ENCODE measurements at places on chromosomes 11 and 22.

GRCh38 chr11:69537126-69537525 lies 55.7 kb downstream of the LINC01488 start:
- no peak for DNase-seq

DNA sequence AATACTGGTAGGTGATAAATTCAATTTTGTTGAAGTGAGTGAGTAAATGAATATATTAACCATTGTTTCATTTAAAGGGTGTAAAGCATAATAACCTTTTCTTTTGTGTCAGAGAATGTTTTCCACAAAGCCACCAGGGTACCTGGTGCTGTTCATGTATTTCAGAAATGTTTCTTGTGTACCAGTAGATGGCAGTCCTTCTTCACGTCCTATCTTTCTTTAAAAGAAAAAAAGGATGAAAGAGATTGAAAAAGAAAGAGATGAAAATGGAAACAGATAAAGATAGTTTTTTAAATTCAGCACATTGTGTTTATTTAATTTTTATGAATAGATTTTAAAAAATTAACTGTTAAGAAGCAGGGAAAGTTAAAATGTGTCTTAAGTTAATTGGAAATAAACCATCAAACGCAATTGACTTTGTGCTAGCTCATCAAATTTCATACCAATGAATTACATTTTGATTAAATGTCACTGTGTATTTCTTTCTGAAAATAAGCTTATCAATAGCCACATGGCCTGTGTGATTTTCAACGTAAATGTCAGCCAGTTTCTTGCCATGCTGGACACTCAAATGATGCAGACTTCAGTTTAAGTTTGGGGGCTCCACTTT lies 65.5 kb upstream of the CHORDC1 start:
- no peak for DNase-seq

GRCh38 chr11:57480409-57481137 lies 20.2 kb downstream of the RTN4RL2 start:
- peak; percentile 12 for DNase-seq

DNA sequence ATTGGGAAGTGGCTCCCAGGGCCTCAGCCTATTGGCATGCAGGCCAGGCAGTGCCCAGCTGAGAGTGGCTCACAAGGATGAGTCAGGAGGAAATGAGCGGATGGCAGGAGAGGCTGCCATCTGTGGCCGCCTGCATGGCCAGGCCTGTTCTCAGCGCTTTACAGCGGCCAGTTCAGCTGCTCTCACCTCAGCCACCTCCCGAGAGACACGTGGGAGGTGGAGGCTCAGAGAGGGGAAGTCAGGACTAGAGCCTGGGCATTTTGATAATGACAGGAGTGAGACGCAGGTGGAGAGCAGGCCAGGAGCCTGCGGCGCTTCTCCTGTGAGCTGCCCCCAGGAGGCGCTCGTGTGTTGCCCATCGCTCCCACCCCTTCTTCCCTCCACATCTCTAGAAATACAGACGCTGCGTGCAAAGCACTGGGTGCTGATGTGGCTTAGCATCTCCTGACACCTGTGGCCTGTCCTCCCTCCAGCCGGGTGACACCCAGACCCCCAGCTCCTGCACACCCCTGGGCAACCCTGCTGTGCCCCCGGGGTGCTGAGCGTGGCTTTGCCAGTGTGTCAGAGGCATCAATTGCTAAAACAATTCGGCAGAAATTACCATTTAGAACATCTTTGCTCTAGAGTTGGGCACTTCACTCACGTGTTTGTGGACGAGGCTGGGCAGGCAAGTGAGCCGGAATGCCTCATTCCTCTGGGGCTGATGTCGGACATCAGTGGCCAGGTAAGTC lies 21.4 kb upstream of the PANX2 start:
- no peak for DNase-seq

GRCh38 chr11:29641201-29641600 lies 375.6 kb downstream of the KCNA4 start:
- no peak for DNase-seq

- peak; percentile 30 for DNase-seq
Observed at GRCh38 chr11:590997-591396, 14.7 kb downstream of the PHRF1 start.

DNA sequence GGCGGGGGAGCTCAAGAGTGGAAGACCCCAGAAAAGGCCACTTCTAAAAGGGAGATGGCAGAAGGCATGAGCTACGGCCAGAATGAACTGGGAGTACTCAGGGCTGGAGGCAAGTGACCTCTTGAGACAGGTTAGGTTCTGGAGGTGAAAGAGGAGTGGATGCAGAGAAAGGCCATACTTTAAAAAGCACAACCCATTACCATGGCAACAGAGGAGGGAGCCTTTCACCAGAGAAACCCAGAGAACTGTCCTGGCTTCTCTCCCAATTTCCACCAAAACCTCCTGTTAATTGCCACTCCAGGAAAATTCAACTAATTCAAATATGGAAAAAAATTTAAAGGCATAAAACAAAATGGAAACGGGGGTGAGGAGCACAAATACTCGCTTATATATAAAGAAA lies 15.8 kb downstream of the A4GALT start:
- DNase-seq: no peak

DNA sequence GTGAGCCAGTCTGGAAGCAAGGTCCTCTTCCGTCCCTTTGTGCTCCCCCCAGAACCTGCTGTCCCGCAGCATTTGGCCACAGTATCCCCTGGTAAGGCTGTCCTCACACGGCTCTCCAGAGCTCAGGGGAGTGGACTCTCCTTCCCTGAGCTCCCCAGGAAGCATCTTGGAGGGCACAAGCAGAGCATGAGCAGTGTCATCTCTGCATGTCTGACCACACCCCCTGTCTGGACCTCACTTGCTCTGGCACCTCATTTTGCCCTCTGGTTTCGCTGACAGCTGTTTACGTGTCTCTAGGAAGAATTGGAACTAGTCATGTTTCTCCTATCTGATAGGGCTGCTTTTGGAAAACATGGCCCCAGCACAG lies 15.5 kb downstream of the DCPS start:
- no peak for DNase-seq

DNA sequence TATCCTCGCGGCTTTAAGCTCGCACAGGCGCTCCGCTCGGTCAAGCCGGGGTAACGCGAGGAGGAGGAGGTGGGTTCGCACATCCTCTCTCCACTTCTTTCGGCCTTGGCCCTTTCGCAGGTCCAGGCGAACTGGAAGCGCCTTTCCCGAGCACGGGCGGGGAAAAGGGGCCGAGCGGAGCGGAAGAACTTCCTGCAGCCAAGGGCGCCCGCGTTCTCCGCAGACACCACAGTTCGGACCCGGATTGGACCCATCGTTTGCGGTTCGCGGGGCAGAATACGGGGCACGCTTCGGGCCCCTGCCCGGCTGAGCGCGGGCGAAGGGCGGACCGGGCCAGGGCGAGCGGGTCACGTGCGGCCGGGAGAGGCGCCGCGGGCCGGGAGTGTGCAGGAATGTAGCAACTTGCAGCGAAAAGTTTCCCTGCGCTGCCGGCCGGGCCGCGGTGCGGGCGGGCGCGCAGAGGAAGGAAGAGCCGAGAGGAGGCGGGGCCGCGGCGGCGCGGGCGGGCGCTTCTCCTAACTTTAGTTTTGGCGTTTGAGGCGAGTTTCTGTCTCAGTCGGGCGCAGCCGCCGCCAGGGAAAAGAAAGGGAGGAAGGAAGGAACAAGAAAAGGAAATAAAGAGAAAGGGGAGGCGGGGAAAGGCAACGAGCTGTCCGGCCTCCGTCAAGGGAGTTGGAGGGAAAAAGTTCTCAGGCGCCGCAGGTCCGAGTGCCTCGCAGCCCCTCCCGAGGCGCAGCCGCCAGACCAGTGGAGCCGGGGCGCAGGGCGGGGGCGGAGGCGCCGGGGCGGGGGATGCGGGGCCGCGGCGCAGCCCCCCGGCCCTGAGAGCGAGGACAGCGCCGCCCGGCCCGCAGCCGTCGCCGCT lies at the start of gene YAP1:
Gene YAP1, plus strand, starts transcription at position 552 of the 865 bp plus-strand sequence. CDS start 402 bp downstream, outside the sequence.
- peak; percentile 38 for DNase-seq

DNA sequence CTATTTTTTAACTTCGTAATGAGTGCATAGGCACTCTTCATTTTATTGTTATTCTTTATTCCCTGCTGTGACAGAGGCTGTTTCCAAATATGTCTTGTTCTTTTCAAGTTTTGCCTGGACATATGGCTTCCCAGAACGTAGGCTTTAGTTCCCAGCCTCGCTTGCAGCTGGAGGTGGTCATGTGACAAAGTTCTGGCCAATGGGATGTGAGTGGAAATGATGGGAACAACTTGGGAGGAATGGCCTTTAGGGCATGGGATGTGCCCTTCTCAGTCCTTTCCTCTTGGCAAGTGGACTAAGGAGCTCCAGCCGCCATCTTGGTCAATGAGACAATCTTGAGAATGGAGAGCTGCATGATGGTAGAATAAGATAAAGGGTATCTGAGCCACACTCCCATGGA lies 70.8 kb upstream of the EIF3D start:
- DNase-seq: no peak

DNA sequence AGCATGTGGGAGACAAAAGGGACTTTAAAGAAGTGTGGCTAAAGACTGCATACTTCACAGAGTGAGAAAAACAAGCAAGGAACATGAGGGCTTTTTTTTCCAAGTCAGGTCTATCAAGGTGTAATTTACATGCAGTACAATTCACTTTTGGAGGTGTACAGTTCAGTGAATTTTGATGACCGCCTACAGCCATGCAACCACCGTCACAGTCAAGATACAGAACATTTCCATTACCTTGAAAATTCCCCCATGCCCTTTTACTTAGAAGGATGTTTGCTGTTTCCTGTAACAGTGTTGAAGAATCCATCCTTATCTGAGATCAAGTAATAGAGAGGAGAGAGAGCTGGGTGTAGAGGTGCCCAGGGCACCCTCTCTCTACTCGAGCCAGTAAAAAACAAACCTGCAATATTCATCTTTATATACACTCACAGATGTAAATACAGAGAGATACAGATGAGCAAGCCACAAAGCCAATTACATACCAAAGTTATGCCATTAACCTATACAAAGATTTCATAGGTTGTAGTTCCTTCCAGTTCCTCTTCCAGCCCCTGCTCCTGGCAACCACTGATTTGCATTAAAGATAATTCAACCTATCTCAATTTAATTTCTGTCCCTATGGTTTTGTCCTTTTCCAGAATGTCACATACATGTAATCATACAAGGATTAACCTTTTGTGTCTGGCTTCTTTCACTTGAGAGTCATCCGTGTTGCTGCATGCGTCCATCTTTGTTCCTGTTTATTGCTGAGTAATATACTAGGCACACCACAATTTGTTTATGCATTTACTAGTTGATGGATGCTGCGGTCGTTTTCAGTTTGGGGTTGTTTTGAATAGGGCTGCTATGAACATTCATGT lies 35.0 kb upstream of the RASD2 start:
- DNase-seq: no peak

DNA sequence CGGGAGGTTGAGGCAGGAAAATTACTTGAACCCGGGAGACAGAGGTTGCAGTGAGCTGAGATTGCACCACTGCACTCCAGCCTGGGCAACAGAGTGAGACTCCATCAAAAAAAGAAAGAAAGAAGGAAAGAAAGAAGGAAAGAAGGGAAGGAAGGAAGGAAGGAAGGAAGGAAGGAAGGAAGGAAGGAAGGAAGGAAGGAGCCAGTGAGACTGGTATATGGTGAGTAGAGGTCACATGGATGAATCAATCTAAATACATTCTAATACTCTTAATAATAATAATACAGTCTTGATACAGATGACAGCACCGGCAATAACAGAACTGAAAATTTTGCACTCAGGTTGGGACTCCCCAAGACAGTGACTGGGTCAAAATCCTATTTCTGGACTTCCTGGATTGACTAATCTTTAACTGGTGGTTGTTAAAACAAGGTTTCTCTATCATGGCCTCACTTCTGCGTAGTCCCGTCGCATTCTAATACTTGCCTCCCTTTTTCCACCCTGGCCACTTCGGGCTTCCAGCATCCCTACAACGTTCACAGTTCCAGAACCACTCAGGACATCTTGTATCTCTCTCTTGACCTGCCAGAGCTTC lies 53.5 kb upstream of the EIF3M start:
- no peak for DNase-seq

- DNase-seq: no peak
Observed at GRCh38 chr11:123264431-123264780, 69.4 kb upstream of the CLMP start.

DNA sequence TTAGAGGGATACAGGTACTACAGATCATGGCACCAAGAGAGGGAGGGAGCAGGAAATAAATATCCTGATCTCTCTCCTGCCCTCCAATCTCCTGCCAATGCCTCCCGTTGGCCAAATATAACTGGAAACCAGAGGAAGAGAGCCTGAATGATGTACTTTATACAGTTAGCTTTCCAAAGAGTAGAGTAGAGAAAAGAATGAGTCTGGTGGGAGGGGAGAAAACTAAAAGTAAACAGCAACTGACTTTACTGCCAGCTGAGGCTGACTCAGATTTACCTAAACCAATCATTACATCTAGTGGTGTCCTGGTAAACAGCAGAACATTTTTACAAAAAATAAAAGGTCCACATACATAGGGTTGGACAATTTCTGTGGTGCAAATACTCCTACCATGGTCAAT lies 5.1 kb downstream of the MPZL3 start:
- DNase-seq: no peak

- DNase-seq: no peak
Observed at GRCh38 chr11:84558085-84558905, 1068.8 kb downstream of the DLG2 start.
